ENCODE measurements at places on chromosomes 3 and 15.

DNA sequence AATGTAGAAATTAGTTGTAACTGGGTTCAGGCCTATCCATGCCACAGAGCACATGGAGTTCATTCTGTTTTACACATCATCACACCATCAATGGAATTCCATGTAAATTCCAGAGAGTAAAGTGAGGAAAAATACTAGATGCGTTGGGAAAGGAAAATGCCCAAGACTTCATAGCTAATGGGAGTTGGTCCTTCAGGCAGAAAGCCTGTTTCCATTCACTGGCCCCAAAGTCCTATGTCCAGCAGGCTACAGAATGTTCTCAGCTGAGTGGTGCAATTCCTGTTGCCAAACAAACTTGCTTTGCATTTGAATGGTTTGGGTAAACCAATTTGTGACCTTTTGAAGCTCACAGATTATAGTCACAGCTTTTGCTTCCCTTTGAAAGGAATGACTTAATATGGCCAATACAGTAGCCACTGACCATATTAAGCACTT lies 164.6 kb upstream of the PFN2 start:
- DNase-seq, result no peak

- DNase-seq, result no peak
Observed at GRCh38 chr15:100207053-100207452, 134.7 kb downstream of the ADAMTS17 start.

GRCh38 chr15:70633103-70633831 lies 130.1 kb downstream of the UACA start:
- DNase-seq, result no peak

GRCh38 chr3:45261333-45262110 lies 35.4 kb upstream of the TMEM158 start:
- DNase-seq, result no peak

- peak; percentile 74 for DNase-seq
Observed at GRCh38 chr15:52139599-52140462, 27.3 kb upstream of the BCL2L10 start.

GRCh38 chr3:126540342-126540849 lies 16.4 kb downstream of the CHST13 start:
- peak; percentile 17 for DNase-seq

DNA sequence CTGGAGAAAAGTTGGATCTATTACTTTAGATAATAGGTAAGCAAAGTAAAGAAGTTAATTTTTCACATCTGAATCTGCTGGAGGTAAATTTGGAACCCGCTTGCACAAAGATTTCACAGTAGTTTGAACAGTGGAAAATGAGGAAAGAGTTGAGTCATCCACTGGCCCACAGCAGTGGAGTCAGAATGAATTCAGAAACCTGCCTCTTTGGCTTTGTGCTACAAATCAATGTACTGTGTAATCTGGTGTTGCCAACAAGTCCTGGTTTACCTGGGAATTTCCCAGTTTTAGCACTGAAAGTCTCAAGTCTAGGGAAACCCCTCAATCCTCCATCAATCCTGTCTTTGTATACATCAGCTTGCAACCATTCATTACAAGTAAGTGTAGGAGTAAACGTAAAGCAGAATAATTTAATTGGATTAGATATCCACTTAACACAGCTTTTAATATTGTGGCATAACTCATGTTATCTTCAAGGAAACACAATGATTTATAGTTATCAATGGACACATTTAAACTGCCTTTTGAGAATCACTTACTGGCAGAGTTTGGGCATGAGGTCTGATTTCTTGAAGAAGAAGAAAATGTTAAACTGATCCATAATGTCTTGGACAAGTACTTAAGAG lies 100.6 kb downstream of the DCLK3 start:
- DNase-seq, result no peak

GRCh38 chr3:41525303-41526064 lies 326.2 kb downstream of the CTNNB1 start:
- DNase-seq, result no peak

- no peak for DNase-seq
Observed at GRCh38 chr3:186080849-186081438, 27.9 kb downstream of the ETV5 start.

- peak; percentile 39 for DNase-seq
Observed at GRCh38 chr3:79729096-79729495, 38.7 kb downstream of the ROBO1 start.

DNA sequence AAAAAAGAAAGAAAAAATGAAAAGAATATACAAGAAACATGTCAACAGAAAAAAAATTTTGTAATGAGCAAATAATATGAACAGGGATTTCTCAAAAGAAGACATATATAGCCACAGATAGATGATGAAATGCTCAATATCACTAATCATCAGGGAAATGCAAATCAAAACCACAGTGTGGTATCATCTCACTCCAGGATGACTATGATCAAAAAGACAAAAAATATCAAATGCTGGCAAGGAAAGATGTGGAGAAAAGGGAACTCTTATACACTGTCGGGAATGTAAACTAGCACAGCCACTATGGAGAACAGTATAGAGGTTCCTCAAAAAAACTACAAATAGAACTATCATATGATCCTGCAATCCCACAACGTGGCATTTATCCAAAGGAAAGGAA lies 94.1 kb downstream of the C3orf70 start:
- no peak for DNase-seq

GRCh38 chr3:185999221-185999620 lies 61.4 kb upstream of the TRA2B start:
- DNase-seq, result no peak

DNA sequence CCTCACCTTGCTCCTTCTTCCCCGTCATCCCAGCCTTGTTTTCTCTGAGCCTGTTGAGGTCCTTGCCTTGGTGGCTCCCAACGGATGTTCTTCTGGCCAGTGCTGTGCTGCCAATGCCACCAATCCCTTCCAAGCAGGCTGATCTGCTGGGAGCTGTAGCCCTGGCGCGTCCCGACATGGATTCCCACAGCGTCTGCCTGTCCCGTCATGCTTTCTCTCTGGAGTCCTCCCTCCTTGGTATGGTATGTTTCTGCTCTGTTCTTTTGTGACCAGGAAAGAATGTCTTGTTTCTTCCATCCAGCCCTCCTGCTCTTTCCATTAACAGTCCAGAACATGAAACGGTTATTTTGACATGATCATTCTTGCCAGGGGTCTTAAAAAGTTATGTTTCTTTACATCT lies 10.0 kb downstream of the LIMD1 start:
- no peak for DNase-seq

DNA sequence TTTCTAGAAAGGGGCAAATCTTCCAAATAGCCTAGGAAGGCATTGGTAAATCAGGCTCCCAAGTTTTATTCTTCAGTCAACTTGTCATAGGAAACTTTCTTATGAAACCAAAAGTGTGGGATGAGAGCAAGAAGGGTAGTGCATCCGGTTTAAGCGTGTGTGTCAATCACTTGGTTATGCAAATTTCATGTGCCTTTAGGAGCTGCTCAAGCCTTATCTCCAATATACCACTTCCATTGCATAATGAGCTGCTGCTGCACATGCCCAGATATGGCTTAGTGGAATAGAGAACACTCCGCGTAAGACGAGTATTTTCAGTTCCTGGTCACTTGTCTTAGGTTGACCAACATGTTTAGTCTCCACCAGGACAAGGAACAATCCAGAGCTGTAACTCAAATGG lies 242.1 kb downstream of the CBLB start:
- no peak for DNase-seq

- DNase-seq, result no peak
Observed at GRCh38 chr15:45199136-45199810, 11.5 kb upstream of the SHF start.

GRCh38 chr3:15458212-15458780 lies 30.9 kb downstream of the EAF1 start:
- no peak for DNase-seq

- DNase-seq, result no peak
Observed at GRCh38 chr15:89104172-89104564, 15.9 kb downstream of the ABHD2 start.

GRCh38 chr15:92745845-92746271 lies 90.3 kb upstream of the FAM174B start:
- DNase-seq, result no peak

DNA sequence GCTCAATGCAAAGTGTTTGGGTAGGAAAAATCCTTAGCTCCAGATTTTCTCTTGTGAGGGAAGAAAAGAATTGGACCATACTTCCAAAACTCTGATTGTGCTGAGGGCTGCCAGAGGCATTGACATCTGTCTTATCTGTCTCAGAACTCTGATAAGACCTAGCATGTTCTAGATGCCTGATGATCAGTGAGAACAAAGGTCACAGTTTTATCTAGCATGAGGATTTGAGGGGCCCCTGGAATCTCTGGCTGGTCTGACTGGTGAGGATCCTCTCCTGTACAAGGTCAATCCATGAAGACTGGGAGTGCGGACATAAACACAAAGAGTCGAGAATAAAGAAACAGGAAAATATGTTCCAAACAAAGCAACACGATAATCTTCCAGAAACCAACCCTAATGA lies 40.1 kb downstream of the GPR149 start:
- DNase-seq, result no peak

GRCh38 chr3:56825567-56826438 lies 24.1 kb upstream of the ARHGEF3 start:
- no peak for DNase-seq

GRCh38 chr3:162558016-162558415 lies 1061.4 kb downstream of the OTOL1 start:
- DNase-seq, result no peak

DNA sequence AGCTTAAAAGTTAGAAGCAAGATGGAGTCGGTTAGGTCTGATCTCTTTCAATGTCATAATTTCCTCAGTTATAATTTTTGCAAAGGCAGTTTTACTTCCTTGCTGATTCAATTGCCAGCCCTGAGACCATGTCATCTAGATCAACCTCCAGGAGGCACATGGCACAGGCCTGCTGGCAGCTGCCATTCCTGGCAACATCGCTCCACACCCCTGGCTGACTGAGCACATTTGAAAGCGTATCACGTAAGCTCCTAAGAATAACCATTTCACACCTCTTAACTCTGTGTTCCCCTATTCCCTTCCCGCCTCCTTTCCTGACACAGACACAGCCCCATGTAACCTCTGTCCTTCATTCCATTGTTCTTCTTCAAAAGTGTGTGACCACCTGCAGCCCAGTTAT lies 313.9 kb upstream of the CTNNB1 start:
- no peak for DNase-seq

- no peak for DNase-seq
Observed at GRCh38 chr3:182787302-182788036, 5.8 kb upstream of the ATP11B start.
